Mesenchymal stem cell (in vitro differentiated cells and primary cell): ENCODE measurements at places on chromosomes 3 and 15.

DNA sequence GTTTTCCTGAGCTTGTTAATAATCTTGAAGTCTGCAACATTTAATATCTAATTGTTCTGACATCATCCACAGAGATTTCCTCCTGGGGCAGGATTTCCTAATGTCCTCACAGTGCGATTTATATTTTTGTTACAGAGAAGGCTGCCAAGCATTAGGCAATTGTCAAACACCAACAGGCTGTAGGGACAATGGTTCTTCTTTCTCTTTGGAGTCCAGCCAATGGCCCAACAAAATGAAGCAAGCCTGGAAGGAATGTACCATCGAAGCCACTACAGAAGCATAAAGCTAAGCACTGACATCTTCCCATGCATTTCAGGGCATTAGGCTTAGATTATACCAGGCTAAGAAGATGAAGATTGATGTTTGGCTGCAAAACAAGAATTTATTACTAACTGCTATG lies 173.0 kb upstream of the FRMD4B start:
- no peak for DNase-seq
- H3K4me1 ChIP-seq, result no peaks in the 10 kb centered on the region
- H3K27ac ChIP-seq, result no peak overlapping the region
- no peaks in the 10 kb centered on the region for H3K36me3 ChIP-seq
- H3K4me3 ChIP-seq, result no peak overlapping the region

DNA sequence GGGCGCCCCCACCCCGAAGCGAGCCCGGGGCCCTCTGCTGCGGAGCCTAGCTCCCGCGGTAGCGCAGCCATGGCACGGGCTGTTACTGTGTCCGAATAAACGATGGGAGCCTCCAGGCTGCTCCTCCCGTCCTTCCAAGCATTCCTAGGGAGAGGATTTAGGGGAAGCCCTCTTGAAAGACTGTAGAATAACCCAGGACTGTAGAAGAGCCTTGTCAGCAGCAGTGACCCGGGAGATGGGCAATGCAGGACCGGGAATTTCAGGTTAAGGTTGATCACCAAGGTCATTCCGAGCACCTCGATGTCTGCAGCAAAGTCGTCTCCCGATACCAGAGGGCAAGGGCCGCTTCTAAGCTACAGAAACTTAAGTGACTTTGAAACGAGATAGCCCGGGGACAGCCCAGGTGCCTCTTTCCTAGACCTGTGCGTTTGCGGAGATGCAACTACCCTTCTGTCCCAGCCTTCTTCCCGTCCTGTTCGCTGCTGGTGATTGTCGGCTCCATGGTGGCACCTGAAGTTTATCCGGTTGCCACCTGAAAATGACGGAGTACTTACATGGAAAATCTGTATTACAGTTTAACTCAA lies 753 bp upstream of the MYO5A start:
- peak overlapping the region; percentile 82 for H3K4me3 ChIP-seq
- peaks cover 9% of the 10 kb centered on the region for H3K27me3 ChIP-seq
- H3K27ac ChIP-seq, result no peak overlapping the region
- no peaks in the 10 kb centered on the region for H3K36me3 ChIP-seq
- no peak for DNase-seq
- H3K4me1 ChIP-seq, result peaks cover 5% of the 10 kb centered on the region

- H3K4me3 ChIP-seq, result no peak overlapping the region
- no peak for DNase-seq
- H3K27me3 ChIP-seq, result no peaks in the 10 kb centered on the region
- no peaks in the 10 kb centered on the region for H3K4me1 ChIP-seq
- no peak overlapping the region for H3K27ac ChIP-seq
- H3K36me3 ChIP-seq, result no peaks in the 10 kb centered on the region
Observed at GRCh38 chr15:92468991-92469390, 75.3 kb downstream of the ST8SIA2 start.

GRCh38 chr3:102024270-102024904 lies 175.1 kb downstream of the NFKBIZ start:
- H3K27ac ChIP-seq, result no peak overlapping the region
- H3K4me3 ChIP-seq, result no peak overlapping the region
- no peak for DNase-seq
- H3K36me3 ChIP-seq, result no peaks in the 10 kb centered on the region

DNA sequence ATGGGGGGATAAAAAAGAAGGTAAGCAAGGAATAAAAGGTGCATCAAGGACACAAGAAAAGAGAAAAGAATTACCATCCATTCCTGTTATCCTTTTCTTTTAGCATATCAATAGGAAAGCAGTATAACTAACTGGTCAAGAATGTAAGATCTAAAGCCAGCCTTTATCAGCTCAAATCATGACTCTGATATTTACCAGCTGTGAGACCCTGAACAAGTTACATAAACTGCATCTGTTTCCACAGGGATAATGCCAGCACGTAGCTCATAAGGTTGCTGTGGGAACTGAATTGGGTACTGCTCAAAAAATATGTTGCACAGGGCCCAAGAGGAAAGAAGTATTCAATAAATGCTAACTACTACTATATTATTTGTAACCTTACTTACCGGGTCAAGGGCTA lies 1092.2 kb upstream of the CFAP20DC start:
- H3K4me1 ChIP-seq, result no peaks in the 10 kb centered on the region
- no peaks in the 10 kb centered on the region for H3K27me3 ChIP-seq
- no peak overlapping the region for H3K4me3 ChIP-seq
- no peak for DNase-seq
- H3K27ac ChIP-seq, result no peak overlapping the region
- no peaks in the 10 kb centered on the region for H3K36me3 ChIP-seq

DNA sequence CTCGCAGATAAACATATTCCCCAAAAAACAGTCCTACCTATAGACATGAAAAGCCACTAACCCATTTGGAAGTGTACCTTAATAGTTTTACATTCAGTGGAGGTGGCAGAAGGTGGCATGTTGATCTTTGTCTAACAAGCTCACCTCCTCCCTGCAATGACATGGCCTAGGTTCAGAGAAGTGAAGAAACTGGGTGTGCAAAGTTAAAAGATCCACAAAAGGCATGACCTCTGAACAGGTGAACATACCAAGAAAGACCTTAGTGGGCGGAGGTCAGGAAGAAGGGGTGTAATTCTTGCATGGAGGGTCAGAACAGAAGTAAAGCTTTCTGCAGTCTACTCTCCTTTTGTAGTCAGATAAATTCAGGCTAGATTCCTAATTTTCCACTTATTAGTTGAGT lies 822 bp downstream of the MRPL3 start:
- H3K4me1 ChIP-seq, result no peaks in the 10 kb centered on the region
- H3K27me3 ChIP-seq, result no peaks in the 10 kb centered on the region
- H3K4me3 ChIP-seq, result peak overlapping the region; percentile 98
- DNase-seq, result peak; percentile 3
- H3K36me3 ChIP-seq, result peaks cover 38% of the 10 kb centered on the region
- no peak overlapping the region for H3K27ac ChIP-seq

DNA sequence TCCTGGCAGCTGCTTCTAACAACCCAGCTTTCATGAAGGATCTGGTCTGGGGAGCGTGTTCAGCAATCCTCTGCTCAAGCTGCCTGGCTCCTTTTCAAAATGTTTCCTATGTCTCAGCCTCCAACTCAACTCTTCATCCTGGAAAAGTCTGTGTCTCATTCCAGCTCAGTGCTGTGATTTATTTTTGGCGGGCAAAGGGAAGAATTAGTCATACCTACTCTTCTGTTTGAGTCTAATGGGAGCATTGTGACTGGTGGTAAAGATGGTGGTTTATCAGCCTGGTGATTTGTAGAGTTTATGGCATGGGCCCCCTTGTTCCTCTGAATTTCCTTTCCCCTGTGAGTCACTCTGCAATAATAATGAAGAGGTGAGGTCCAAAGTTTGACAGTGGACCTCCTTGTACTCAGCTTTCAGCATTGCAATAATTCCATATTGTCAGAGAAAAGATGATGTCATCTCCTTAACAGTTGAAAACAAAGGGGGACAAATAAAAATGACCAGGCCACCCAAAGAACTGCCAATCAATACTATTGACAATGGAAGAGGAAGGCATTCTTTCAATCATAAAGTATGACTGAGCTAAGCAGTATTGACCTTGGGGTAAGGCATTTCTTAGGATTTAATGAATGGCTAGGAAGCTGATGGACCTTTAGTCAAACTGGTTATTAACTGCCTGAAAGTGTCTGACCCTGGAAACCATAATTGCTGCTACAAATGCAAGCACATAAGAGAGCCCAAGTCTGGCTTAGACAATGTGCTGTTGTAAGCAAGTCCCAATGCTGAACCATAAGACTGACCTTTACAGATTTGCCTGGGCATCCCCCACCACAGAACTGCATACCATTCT lies 204.7 kb upstream of the MCTP2 start:
- H3K27me3 ChIP-seq, result no peaks in the 10 kb centered on the region
- no peak overlapping the region for H3K4me3 ChIP-seq

- H3K4me3 ChIP-seq, result no peak overlapping the region
- H3K36me3 ChIP-seq, result no peaks in the 10 kb centered on the region
- H3K4me1 ChIP-seq, result peaks cover 20% of the 10 kb centered on the region
- no peak overlapping the region for H3K27ac ChIP-seq
Observed at GRCh38 chr15:99433757-99434450, 131.9 kb upstream of the MEF2A start.

- no peaks in the 10 kb centered on the region for H3K27me3 ChIP-seq
- DNase-seq, result no peak
- no peak overlapping the region for H3K27ac ChIP-seq
- H3K36me3 ChIP-seq, result no peaks in the 10 kb centered on the region
- H3K4me3 ChIP-seq, result no peak overlapping the region
Observed at GRCh38 chr3:164174059-164174458, 904.2 kb downstream of the SI start.

DNA sequence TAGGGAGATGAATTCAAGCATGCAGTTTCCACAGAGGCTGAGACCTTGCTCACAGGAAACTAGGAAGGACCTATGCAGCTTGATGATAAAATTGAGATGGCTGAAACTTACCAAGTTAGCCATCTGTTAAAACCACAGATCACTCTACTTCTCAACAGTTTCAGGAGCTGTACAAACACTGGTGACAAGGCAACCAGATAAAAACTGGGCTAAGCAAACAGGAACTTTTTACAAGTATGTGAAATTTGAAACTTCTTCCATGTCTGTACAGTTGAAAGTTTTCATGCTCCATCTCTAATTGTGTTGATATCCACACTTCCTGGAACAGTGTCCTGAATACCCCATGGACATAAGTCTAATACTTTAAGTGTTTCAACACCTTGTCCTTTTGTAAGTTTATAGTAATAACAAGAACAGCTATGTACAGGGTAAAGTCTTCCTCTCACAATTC lies 78.2 kb downstream of the FAIM start:
- H3K4me1 ChIP-seq, result peaks cover 8% of the 10 kb centered on the region
- peaks cover 19% of the 10 kb centered on the region for H3K36me3 ChIP-seq
- peak overlapping the region; percentile 65 for H3K27ac ChIP-seq
- H3K27me3 ChIP-seq, result no peaks in the 10 kb centered on the region
- DNase-seq, result peak; percentile 84

DNA sequence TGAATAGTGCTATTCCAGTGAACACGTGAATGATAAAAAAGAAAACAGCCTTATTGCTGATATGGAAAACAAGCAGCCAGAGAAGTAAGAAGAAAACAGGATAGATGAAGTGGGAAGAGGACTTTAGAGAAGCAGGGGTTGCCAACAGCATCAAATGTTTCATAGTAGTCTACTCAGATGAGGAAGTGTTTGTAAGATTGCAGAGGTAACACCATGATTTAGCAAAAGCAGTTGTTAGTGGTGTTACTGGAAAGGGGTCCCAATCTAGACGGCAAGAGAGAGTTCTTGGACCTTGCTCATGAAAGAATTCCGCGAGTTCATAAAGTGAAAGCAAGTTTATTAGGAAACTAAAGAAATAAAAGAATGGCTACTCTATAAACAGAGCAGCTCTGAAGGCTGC lies 108.8 kb upstream of the MCTP2 start:
- no peak for DNase-seq
- H3K36me3 ChIP-seq, result no peaks in the 10 kb centered on the region
- H3K4me1 ChIP-seq, result no peaks in the 10 kb centered on the region
- no peak overlapping the region for H3K4me3 ChIP-seq
